Large intestine (tissue), 12 donors: ENCODE measurements at places on chromosomes 6 and 20.
A peak's percentile ranks its signal among the peaks of the same experiment; 100 is the strongest.

DNA sequence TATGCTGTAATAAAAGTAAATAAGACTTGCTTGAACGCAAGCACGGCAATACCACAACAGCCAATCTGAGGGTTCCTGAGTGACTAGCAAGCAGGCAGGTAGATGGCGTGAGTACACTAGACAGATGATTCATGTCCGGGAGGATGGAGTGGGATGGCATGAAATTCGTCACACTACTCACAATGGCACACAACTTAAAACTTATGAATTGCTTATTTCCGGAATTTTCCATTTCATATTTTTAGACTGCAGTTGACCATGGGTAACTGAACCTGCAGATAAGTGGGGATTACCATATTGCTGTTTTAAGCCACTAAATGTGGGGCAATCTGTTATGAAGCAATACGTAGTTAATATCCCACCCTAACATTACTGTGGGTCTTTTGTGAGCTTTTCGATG lies 93.6 kb upstream of the NFATC2 start:
- DNase-seq: no peak

- DNase-seq: peak; percentile 21
These were observed 19.4 kb upstream of the GATA5 start for GRCh38 chr20:62494980-62495748.

GRCh38 chr20:44031781-44032582 lies 117.3 kb downstream of the TOX2 start:
- DNase-seq: no peak

DNA sequence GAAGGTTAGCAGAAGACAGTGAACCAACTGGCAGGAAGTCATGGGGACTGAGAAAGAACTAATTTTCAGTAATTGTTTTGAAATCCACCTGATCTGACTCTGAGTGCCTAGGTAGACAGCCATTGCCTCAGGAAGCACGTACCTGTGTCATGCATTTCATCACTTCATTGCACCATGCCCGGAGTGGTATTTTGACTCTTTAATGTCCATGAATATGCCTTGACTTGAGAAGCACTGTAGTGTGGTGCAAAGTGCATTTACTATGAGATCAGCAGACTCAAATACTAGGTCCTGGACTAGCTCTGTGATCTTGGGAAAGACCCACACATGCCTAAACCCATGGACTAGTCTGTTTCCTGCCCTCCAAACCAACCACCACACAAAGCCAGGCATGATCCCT lies 370.9 kb upstream of the MARCKS start:
- DNase-seq: peak; percentile 75

- no peak for DNase-seq
These were observed 229.9 kb downstream of the BCAS1 start for GRCh38 chr20:53840532-53840931.

DNA sequence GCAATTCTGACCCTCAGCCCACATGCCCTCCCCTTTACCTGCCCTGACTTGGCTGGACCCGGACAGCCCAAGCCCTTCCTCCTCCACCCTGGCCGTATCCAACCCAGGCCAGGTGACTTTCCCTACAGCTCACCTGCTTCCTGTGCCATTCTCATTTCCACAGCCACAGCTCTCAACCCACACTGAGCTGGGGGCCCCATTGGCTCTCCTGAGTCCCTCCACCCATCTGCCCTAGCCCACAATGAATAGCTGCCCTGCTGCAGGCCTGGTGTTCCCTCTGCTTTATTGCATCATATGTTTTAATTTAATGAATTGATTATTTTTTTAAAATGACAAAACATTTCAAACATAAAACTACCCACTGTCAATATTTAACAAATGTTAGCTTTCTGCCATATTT lies 118.5 kb upstream of the BACH2 start:
- DNase-seq: no peak

GRCh38 chr6:143160015-143160414 lies 99.3 kb downstream of the AIG1 start:
- DNase-seq: no peak

GRCh38 chr20:47600967-47601547 lies 99.4 kb downstream of the NCOA3 start:
- DNase-seq: no peak

DNA sequence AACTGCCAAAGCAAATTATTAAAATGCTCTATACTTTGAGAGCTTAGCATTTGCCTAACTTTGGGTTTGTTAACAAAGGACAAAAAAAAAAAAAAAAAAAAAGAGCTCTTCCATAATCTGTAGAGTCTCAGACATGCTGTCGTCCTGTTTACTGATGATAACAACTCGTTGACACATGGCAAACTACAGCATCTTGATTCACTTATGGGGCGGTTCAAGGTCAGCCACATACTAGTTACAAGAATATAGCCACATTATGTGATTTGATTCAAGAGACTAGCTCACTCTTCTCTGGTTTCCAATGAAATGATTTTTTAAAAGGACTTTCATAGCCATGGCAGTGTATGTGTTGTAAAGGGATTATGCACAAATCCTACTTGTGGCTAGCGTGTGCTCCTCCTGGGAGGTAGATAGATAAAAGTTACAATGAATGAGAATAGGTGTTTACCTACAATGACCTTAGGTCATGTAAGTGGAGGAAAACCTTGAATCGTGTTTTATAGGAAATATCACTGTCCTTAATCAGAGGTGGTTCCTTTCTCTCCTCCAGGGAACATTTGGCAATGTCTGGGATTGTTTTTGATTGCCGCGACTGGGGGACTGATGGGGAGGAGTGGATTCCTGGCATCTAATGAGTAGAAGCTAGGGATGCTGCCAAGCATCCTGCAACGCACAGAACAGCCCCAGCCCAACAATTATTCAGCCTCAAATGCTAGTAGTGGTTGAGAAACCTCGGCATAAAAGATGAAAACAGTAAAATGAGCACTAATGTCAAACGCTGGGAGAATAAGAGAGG lies 969.2 kb upstream of the SLC35B3 start:
- DNase-seq: no peak

GRCh38 chr6:340186-340955 lies 48.1 kb downstream of the DUSP22 start:
- DNase-seq: no peak
